Activated CD8-positive, alpha-beta T cell treated with anti-CD3 and anti-CD28 coated beads, Interleukin-2, amount 10 ng/mL, durations not matched to agents 7 days and 5 days (primary cell): ENCODE measurements at places on chromosomes 11 and 22. TPM values are rescaled to one million over a fixed set of nuclear protein-coding genes. Genes with fewer than 3 reads are reported as not detected.
A peak's percentile ranks its signal among the peaks of the same experiment; 100 is the strongest.

GRCh38 chr11:57751676-57752253 is at the start of gene BTBD18:
TSS of gene BTBD18 (minus strand) at chr11:57751819. CDS start at chr11:57751188, 631 bp downstream.
- DNase-seq = no peak

GRCh38 chr11:61362542-61362875 is 335 bp downstream of the TMEM138 start:
- DNase-seq = peak; percentile 60

DNA sequence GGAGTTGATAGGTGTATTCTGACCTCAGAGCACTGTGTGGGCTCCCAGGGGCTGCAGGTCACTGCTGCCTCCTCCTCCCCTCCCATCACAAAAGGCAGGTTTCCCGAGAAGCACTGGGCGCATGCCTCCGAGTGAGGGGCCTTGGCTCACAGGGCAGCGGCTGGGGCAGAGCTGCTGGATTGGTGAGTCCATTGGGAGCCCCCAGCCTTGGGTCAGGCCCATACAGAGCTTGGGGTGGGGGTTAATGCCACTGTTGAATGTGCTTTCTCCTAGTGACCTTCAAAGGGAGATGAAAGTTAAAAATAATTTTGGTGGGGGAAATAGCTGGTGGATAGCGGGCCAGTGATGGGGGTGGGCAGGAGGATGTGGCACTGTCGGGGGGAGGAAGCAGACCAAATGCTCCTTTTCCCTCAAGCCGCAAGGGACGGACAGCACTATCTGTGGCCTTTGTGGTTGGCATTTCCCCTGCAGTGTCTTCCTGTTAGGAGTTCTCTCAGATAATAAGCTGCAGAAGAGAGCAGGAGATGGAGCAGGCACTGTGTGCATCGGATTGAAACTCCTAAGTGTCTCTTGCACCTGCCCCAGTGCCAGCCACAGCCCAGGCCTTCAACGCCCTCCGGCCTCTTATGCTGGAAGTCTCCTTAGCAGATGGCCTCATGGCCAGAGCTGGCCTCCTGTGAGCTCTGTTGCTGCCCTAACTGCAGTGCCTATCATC is 3.2 kb downstream of the TUBA8 start:
- DNase-seq = peak; percentile 27

GRCh38 chr11:94558468-94558867 is 8.7 kb upstream of the PIWIL4 start:
- no peak for DNase-seq

DNA sequence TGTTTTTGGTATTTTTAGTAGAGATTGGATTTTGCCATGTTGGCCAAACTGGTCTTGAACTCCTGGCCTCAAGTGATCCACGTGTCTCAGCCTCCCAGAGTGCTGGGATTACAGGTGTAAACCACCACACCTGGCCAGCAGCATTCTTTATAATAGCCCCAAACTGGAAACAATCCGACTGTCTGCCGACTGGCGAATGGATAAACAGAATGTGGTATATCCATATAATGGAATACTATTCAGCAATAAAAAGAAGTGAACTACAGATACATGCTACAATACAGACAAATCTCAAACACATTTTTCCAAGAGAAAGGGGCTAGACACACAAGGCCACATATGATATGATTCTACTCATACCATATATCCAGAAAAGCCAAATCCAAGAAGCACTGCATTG is 151.3 kb downstream of the ST3GAL4 start:
- no peak for DNase-seq

The HPX gene
- not detected for total RNA-seq

The OSM gene
- total RNA-seq = 140 TPM

The ATP5MG gene
- total RNA-seq = 298 TPM

The GLB1L3 gene
- 3.8 TPM for total RNA-seq
